OCI-LY7 (cell line): ENCODE measurements at places on chromosomes 1 and 21. TPM values are rescaled to one million over a fixed set of nuclear protein-coding genes. Genes with fewer than 3 reads are reported as not detected.

- no peak for DNase-seq
Measured at GRCh38 chr21:45322960-45323461, 35.3 kb upstream of the POFUT2 start.

Gene GPR161
- total RNA-seq, result 0.15 TPM in 1 of 2 replicates, not detected in the other

- peak; percentile 90 for DNase-seq
Measured at GRCh38 chr1:20404466-20404865, 81.5 kb downstream of the CAMK2N1 start.

DNA sequence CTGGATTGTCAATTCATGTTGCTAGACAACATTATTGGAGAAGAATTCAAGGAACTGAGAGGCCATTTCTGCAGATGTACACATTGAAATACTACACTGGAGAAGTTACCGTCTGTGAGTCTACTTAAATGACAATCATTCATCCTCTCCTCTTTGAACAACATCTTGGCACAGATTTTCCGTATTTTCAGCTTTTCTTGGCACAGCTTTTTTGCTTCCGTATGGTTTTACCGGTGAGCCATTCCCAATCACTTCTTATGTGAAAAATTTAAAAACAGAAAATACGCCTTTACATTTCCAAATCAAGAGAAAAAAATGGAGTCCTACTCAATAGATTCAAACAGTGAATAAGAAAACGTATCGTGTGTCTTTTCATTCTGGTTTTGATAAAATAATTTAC, 1493.7 kb downstream of the AMY1C start:
- no peak for DNase-seq

- no peak for DNase-seq
Measured at GRCh38 chr21:45056917-45057560, 17.3 kb upstream of the ADARB1 start.

DNA sequence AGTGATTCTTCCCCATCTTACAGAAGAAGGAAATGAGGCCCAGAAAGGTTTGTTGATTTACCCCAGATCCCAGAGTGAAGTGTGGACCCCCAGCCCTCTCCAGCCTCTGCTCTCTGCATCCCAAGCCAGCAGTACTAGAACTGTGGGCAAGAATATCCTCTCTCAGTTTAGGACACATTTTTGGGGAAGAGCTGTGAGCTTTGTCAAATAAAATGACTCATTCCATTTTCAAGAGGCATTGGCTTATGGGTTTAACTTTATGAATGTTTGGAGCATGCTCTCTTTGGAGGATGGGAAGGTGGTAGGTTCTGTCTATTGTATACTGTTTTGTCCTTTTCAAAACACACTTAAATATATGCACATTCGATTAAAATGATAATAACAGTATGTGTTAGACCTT, 70.6 kb upstream of the CNTN2 start:
- DNase-seq, result no peak

- no peak for DNase-seq
Measured at GRCh38 chr1:205032508-205032907, 10.5 kb upstream of the CNTN2 start.

- DNase-seq, result no peak
Measured at GRCh38 chr1:231385416-231385748, 36.7 kb downstream of the EGLN1 start.
